ENCODE measurements at places on chromosomes 7 and 10. TPM values are rescaled to one million over a fixed set of nuclear protein-coding genes. Genes with fewer than 3 reads are reported as not detected.

DNA sequence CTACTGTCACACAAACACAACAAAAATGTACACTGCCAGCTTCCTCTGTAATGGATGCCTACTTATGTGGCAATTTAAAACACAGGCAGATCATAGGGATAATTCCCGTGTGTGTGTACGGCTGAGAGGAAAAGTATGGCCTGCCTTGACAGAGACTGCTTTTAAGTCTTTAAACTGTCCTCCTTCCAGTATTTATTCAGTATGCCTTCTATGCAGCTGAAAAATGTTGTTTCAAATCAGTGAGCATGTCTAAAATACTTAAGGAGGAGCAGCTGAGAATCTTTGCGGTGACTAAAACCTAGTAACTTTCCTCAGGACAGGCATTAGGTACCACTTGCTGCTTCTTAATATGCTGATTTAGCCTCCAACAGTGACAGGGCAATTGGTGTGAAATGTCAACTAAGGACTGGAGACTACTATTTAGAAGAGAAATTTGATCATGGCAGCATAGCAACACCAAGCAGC lies 126.3 kb downstream of the CACNA2D1 start:
- H3K27me3 ChIP-seq = no peaks in the 10 kb centered on the region
- H3K36me3 ChIP-seq = no peaks in the 10 kb centered on the region
- H3K4me3 ChIP-seq = peak overlapping the region; percentile 48
- DNase-seq = no peak

GRCh38 chr10:69319841-69320316 lies 41.6 kb downstream of the HK1 start:
- DNase-seq = no peak
- peaks cover 50% of the 10 kb centered on the region for H3K4me1 ChIP-seq
- H3K27me3 ChIP-seq = no peaks in the 10 kb centered on the region
- H3K27ac ChIP-seq = peak overlapping the region; percentile 92
- peak overlapping the region; percentile 95 for H3K4me3 ChIP-seq
- H3K36me3 ChIP-seq = no peaks in the 10 kb centered on the region

- H3K36me3 ChIP-seq = no peaks in the 10 kb centered on the region
- no peaks in the 10 kb centered on the region for H3K27me3 ChIP-seq
- no peaks in the 10 kb centered on the region for H3K4me1 ChIP-seq
- DNase-seq = no peak
- H3K4me3 ChIP-seq = no peak overlapping the region
Observed at GRCh38 chr7:2978408-2978807, 65.3 kb downstream of the CARD11 start.

- no peak overlapping the region for H3K4me3 ChIP-seq
- H3K4me1 ChIP-seq = no peaks in the 10 kb centered on the region
- H3K36me3 ChIP-seq = no peaks in the 10 kb centered on the region
- no peak for DNase-seq
Observed at GRCh38 chr7:150803161-150803860, 2.7 kb downstream of the TMEM176A start.

GRCh38 chr10:48778193-48778857 lies 93.7 kb downstream of the WDFY4 start:
- H3K27me3 ChIP-seq = peaks cover 2% of the 10 kb centered on the region
- H3K36me3 ChIP-seq = no peaks in the 10 kb centered on the region
- no peak overlapping the region for H3K27ac ChIP-seq
- DNase-seq = no peak

The CRTAC1 gene
- total RNA-seq = 0.07 TPM

The MSMB gene
- total RNA-seq = not detected

GRCh38 chr10:88064608-88065382 lies 201.4 kb downstream of the PTEN start:
- no peaks in the 10 kb centered on the region for H3K36me3 ChIP-seq
- no peak overlapping the region for H3K27ac ChIP-seq
- no peaks in the 10 kb centered on the region for H3K4me1 ChIP-seq
- peak; percentile 74 for DNase-seq

GRCh38 chr10:61047081-61047480 lies 103.1 kb upstream of the RHOBTB1 start:
- no peaks in the 10 kb centered on the region for H3K4me1 ChIP-seq
- no peak overlapping the region for H3K27ac ChIP-seq
- DNase-seq = no peak
- H3K27me3 ChIP-seq = no peaks in the 10 kb centered on the region
- H3K36me3 ChIP-seq = no peaks in the 10 kb centered on the region

The DEPP1 gene
- 37.2 TPM for total RNA-seq

- H3K27me3 ChIP-seq = no peaks in the 10 kb centered on the region
- H3K4me1 ChIP-seq = no peaks in the 10 kb centered on the region
- no peaks in the 10 kb centered on the region for H3K36me3 ChIP-seq
- DNase-seq = no peak
- no peak overlapping the region for H3K27ac ChIP-seq
- H3K4me3 ChIP-seq = no peak overlapping the region
Observed at GRCh38 chr10:62450912-62451610, 76.9 kb downstream of the ZNF365 start.

The PGAM2 gene
- total RNA-seq = 262 TPM

- peaks cover 75% of the 10 kb centered on the region for H3K4me1 ChIP-seq
- peak overlapping the region; percentile 39 for H3K27ac ChIP-seq
- H3K36me3 ChIP-seq = peaks cover 18% of the 10 kb centered on the region
- H3K4me3 ChIP-seq = peak overlapping the region; percentile 27
- peak; percentile 62 for DNase-seq
Observed at GRCh38 chr7:131027287-131027773, 293.3 kb upstream of the KLF14 start.

- H3K27me3 ChIP-seq = no peaks in the 10 kb centered on the region
- H3K4me1 ChIP-seq = no peaks in the 10 kb centered on the region
- H3K27ac ChIP-seq = peak overlapping the region; percentile 50
- peak; percentile 69 for DNase-seq
Observed at GRCh38 chr10:42960491-42960990, 116.3 kb upstream of the RET start.

GRCh38 chr10:96740579-96741281 lies 20.4 kb upstream of the PIK3AP1 start:
- no peak overlapping the region for H3K27ac ChIP-seq
- no peaks in the 10 kb centered on the region for H3K36me3 ChIP-seq
- H3K4me1 ChIP-seq = no peaks in the 10 kb centered on the region
- DNase-seq = peak; percentile 41
- no peaks in the 10 kb centered on the region for H3K27me3 ChIP-seq
- no peak overlapping the region for H3K4me3 ChIP-seq

GRCh38 chr7:26144184-26145080 lies 7.6 kb upstream of the NFE2L3 start:
- H3K27ac ChIP-seq = no peak overlapping the region
- no peaks in the 10 kb centered on the region for H3K36me3 ChIP-seq
- no peaks in the 10 kb centered on the region for H3K27me3 ChIP-seq

GRCh38 chr10:85177767-85178166 lies 849.4 kb downstream of the CCSER2 start:
- H3K4me3 ChIP-seq = no peak overlapping the region
- H3K27me3 ChIP-seq = no peaks in the 10 kb centered on the region
- H3K27ac ChIP-seq = no peak overlapping the region
- H3K4me1 ChIP-seq = no peaks in the 10 kb centered on the region
- DNase-seq = no peak

DNA sequence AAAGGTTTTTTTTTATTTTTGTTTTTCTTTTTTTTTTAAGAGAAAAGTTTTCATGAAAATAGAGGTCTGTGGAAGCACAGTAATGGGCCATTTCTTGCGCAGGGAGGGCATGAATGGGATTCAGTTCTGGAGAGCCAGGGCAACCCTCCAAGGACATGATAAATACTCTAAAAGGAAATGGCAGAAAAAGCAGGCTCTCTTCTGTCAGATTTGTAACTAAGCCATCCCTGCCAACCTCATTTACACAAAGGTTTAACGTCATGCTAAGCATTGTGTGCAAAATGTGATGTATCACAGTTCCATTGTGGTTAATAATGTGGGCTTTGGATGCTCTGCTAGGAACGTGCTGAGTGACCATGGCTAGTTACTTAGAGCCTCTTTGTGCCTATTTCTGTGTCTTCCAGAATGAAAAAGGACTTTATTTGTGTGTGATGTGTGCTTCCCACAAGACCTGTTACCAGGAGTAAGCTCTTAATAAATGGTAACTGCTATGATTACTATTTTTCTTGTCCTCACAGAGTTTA lies 1095.9 kb upstream of the SORCS1 start:
- H3K27ac ChIP-seq = no peak overlapping the region
- H3K36me3 ChIP-seq = no peaks in the 10 kb centered on the region
- no peaks in the 10 kb centered on the region for H3K4me1 ChIP-seq
- H3K4me3 ChIP-seq = no peak overlapping the region
- no peak for DNase-seq

DNA sequence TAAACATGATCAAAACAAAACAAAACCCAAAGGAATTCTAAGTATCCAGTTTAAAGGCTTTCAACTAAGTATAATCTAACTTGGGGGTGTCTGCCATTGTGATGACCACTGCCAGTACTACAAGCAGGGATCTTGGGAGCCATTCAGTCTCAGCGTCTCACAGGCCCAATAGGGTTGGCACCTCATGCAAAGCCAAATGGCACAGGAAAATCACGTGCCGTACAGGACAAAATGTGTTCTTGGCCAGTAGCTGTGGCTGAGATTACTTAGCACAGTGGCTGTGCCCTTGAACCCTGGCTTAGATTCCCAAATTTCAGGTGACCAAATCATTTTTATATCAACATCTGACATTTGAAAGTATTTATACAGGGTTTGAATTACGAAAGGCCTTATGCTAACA lies 50.0 kb downstream of the DLD start:
- H3K4me1 ChIP-seq = peaks cover 40% of the 10 kb centered on the region
- no peaks in the 10 kb centered on the region for H3K27me3 ChIP-seq
- H3K27ac ChIP-seq = no peak overlapping the region
- no peak for DNase-seq
- no peak overlapping the region for H3K4me3 ChIP-seq
